ENCODE measurements at places on chromosomes 5 and 9. TPM values are rescaled to one million over a fixed set of nuclear protein-coding genes. Genes with fewer than 3 reads are reported as not detected.

The FOXI1 gene
- not detected for total RNA-seq

The CDH9 gene
- not detected for total RNA-seq

The GABRP gene
- total RNA-seq = not detected

The SLCO6A1 gene
- total RNA-seq = not detected

The LCN9 gene
- not detected for total RNA-seq

The ZNF474 gene
- total RNA-seq = not detected

The EQTN gene
- not detected for total RNA-seq

The CCL28 gene
- 2.9 TPM for total RNA-seq
